Femur (tissue), 1 donor: ENCODE measurements at places on chromosomes 7 and 10.

DNA sequence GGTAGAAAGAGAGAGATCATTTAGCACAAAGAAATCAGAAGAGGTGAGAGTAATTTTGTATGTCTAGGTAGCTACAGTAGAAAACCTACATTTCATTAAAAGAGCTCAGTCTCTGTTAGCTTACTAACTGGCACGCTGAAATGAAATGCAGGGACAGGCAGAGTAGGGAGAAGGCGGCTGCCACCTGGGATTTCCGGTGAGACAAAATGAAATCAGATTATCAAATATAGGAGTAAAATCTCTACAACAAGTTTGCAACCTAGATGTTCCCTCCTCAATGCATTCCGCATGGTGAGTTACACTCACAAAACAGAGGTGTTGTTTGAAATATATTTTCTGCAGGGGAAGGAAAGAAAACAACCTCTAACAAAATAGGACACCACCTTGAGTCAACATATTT lies 55.9 kb downstream of the VOPP1 start:
- no peak for DNase-seq

- no peak for DNase-seq
Measured at GRCh38 chr7:79876848-79877252, 257.8 kb upstream of the GNAI1 start.

- peak; percentile 67 for DNase-seq
Measured at GRCh38 chr10:86535132-86535882, 13.7 kb upstream of the WAPL start.

DNA sequence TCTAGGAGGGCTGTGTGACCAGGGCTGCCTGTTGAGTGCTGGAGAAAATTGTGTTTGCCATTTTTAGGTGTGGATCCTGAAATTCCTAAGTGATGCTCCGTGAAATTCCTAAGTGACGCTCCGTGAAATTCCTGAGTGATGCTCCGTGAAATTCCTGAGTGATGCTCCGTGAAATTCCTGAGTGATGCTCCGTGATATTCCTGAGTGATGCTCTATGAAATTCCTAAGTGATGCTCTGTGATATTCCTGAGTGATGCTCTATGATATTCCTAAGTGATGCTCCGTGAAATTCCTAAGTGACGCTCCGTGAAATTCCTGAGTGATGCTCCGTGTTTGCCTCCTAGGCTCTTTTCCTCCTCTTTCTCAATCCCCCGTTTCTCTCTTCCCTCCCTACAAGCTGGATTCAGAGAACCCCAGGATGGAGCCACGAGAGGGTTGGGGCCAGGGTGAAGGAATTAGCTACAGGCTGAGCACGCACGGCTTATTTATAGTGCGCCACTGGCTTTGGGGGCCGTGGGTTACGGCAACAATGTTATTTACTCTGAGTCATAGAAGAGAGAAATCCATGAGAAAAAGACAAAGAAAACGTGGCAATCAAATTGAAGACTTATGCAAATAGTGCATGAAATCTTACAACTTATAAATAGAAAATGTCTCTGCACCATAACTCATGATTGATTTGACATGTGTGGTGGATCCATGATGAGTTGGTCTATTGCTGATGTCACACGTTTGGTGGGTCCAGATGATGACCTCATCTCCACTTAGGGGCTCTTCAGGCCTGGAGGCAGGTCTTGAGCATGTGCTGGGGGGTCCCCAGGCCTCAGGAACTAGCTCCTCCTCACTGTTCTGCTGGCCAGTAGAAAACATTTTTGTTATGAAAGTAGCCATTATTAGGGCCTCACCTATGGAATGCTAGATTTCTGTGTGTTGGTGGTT lies 224.6 kb downstream of the WDR37 start:
- no peak for DNase-seq

- DNase-seq = peak; percentile 67
Measured at GRCh38 chr7:75866489-75867389, 12.1 kb upstream of the RHBDD2 start.

- DNase-seq = peak; percentile 91
Measured at GRCh38 chr10:101840741-101841453, 2.7 kb downstream of the KCNIP2 start.

- DNase-seq = no peak
Measured at GRCh38 chr10:43350156-43350555, 21.3 kb upstream of the FXYD4 start.

DNA sequence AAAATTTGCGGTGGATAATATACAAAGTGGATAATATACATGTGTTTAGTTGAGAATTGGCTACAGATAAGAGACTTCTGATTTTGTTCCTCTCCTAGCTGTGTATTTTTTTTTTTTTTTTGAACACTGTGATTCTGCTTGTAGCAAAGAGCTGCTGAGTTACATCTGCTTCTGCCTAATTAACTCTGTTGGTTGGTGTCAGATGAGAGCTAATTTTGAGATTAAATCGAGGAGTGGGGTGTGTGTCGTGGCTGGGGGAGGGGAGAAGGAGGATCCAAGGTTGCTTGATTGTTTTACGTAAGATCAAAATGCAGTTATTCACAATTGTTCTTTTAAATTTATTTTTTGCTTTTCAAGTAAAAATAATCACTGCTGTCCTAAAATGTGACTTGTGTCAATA lies 11.3 kb downstream of the KAT6B start:
- DNase-seq = no peak

DNA sequence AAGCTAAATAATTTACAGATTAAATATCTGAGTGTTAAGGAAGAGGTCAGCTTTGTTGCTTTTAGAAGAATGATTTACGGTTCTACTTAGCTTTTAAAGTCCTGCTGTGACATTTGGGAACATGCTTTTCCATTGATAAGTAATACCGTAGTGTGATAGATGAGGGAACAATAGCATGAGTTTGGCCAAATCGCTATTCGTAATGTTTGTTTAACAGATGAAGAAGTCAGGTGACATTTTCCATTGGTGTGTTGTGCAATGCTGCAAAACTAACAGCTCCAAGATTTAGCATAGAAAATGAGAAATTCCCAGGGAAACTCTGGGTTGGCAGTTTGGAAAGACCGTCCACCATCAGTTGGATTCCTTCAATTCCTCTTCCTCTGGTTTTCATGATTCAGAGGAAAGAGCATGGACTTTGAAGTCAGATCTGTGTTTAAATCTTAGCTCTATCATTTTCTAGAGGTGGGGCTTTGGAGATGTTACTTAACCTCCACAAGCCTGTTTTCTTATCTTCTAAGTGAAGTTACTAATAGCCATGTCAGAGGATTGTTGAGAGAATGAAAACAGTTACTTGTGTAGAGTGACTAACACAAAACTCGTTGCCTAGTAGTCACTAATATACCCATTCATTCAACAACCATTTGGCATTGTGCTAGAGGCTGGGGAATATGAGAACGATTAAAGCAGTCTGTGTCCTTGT lies 140.4 kb upstream of the BMPER start:
- no peak for DNase-seq

DNA sequence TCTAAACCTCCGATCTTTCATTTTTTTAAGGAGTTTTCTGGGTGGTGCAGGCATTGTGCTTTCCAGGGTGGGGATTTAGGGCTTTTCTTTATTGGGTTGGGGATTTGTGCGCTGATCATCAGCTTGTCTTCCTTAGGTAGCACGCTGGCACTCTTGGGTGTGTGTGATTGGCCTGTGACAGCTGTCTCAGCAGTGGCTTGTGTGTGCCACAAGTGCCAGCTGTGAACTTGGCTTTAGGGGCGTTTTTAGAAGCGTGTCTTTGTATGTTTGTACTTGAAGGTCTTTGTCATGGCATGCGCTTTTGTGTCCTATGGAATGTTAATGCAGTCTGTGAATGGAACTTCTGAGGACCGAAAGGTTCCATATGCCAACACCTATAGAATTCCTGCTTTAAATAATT lies 788 bp downstream of the AKAP9 start:
- DNase-seq = peak; percentile 77

- no peak for DNase-seq
Measured at GRCh38 chr7:6612819-6613218, 2.6 kb upstream of the ZNF853 start.

DNA sequence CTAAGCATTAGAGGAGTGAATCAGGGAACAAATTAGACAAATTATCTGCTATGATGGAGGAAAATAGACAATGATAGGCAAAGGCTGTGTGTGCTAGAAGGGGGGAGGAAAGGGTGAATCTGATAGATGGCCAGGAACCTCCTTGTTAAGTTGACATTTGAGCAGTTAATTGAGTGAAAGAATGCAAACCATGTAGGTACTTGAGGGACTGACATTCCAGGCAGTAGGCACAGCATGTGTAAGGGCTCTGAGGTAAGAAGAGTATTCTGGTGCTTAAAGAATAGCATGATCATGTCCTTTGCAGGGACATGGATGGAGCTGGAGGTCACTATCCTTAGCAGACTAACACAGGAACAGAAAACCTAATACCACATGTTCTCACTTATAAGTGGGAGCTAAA lies 48.6 kb upstream of the TES start:
- no peak for DNase-seq

DNA sequence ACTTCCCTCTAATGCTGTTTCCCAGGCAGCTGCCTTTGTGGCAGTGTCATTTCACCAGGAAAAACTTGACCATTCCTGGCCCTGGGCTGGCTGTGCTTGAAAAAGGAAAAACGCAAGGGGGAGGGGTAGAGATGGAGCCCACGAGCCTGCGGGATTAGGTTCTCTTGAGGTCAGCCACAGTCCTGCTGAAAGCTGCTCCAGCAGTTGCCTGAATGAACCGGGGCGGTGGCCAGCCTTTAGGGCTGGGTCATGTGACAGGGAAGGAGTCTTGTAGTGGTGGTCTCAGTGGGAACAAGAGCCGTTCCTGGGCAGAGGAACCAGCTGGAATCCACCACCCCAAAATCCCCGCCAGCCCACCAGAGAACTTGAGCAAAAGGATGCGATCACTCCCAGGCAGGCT lies 51.2 kb upstream of the LRRC4 start:
- no peak for DNase-seq

GRCh38 chr7:137007001-137007694 lies 138.7 kb downstream of the CHRM2 start:
- DNase-seq = no peak

GRCh38 chr10:102117391-102118159 lies 2.6 kb downstream of the LDB1 start:
- DNase-seq = peak; percentile 92

DNA sequence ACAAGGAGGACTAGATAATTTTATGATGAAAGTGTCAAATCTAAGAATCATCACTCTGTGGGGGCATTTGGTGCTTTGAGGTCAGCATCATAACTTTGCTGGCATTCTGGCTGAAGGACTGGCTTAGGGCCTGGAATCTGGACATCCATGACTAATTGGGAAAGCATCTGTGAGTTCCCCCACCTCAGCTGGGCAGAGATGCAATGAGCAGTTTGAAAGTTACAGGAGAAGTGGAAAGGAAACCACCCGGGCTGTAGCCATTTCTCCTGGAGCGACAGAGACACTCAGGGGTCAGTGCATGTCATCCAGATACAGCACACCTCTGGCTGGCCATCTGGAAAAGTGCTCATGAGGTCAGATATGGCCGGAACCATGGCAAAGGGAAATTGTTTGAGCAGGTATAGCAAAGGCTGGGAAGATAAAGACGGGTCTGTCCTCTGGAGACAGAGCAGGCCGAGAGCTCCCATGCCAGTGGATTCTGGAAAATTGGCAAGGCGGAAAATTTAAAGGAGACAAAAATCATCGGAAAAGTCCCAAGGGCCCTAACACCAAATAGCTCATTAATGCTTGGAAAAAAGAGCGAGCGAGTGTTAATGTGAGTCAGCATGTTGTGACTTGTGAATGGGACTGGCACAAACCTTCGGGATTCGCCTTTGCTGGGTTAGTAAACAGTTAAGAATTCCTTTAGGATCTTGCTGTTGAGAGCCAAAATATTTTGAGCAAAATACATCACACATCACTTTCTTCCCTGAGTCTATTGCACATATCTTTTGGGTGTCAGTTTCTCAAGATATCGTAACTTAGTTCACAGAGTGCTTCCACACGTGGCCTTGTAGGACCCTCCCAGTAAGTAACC lies 188.4 kb upstream of the AGK start:
- no peak for DNase-seq

GRCh38 chr7:23742051-23742450 lies 32.0 kb downstream of the STK31 start:
- DNase-seq = no peak

DNA sequence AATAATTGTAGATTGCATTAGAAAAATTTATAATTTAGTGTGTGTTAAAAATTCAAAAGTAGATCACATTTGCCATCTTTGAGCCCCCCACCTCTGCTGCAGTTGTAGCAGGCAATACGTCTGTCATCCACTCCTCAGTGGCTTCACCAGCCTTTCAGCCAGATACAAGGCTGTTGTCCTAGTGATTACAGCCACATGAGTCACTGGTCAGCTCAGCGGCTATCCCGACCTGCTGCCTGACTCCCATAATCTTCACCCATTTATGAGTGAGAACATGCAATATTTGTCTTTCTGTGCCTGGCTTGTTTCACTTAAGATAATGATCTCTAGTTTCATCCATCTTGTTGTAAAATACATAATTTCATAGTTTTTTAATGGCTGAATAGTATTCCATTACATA lies 9.2 kb downstream of the OR2A5 start:
- DNase-seq = no peak

DNA sequence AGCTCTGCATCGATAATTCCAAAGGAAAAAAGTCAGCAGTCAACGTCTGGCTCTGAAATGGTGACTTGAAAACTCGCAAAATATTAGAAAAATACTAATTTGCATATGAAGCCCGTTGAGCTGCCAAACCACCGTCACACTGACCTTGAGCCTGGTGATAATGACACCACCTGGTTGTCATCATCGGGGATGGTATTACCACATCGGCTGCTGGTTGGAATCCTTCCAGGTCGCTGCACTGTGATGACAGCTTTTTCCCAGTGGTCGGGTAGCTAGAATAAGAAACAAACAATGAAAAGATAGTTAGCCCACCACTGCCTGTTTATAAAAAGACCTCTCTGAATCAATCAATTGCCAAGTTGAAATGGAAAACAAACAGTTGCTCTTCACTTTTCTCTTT lies 41.6 kb downstream of the LAMB1 start:
- DNase-seq = no peak

DNA sequence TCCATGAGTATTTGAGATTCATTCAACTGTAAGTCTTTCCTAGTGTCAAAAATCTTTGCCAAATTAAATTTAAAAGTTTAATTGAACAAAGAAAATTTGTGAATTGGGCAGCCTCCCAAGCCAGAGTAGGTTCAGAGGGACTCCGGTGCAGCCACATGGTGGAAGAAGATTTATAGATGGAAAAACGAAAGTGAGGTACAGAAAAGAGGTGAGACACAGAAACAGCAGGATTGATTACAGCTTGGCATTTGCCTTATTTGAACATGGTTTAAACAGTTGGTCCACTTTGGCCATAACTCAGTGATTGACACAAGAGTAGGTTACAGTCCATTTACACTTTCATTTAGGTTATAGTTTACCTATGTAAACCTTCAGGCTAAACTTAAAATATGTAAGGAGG lies 465.8 kb downstream of the ARL4A start:
- no peak for DNase-seq
